ENCODE measurements at places on chromosomes 16 and 17. TPM values are rescaled to one million over a fixed set of nuclear protein-coding genes. Genes with fewer than 3 reads are reported as not detected.

Gene GGA2
- total RNA-seq = 30.9 TPM

Gene HLF
- total RNA-seq = 0.22 TPM

Gene ARL5C
- not detected for total RNA-seq

Gene TBC1D3D
- not detected for total RNA-seq

Gene CDK5RAP3
- total RNA-seq = 121 TPM

Gene TNS4
- 179 TPM for total RNA-seq

Gene MYH8
- not detected for total RNA-seq

Gene SLC47A2
- total RNA-seq = 0.14 TPM

Gene CBFA2T3
- total RNA-seq = 0.36 TPM

Gene PDE6G
- 1.9 TPM for total RNA-seq

Gene SEPTIN1
- 1.9 TPM for total RNA-seq

Gene UNC13D
- total RNA-seq = 7.1 TPM

Gene UNC119
- total RNA-seq = 36.1 TPM

Gene SULT1A2
- total RNA-seq = not detected

Gene CLDN7
- 0.29 TPM for total RNA-seq

Gene PRKCB
- total RNA-seq = 0.25 TPM

Gene CARD14
- total RNA-seq = 0.78 TPM

Gene SNN
- 14.5 TPM for total RNA-seq

Gene PRAC1
- total RNA-seq = not detected

Gene MLKL
- 38.7 TPM for total RNA-seq

Gene TBC1D3I
- total RNA-seq = 0.46 TPM
